Activated CD8-positive, alpha-beta memory T cell treated with anti-CD3 and anti-CD28 coated beads for 1 hour (primary cell): ENCODE measurements at places on chromosomes 12 and 14.

DNA sequence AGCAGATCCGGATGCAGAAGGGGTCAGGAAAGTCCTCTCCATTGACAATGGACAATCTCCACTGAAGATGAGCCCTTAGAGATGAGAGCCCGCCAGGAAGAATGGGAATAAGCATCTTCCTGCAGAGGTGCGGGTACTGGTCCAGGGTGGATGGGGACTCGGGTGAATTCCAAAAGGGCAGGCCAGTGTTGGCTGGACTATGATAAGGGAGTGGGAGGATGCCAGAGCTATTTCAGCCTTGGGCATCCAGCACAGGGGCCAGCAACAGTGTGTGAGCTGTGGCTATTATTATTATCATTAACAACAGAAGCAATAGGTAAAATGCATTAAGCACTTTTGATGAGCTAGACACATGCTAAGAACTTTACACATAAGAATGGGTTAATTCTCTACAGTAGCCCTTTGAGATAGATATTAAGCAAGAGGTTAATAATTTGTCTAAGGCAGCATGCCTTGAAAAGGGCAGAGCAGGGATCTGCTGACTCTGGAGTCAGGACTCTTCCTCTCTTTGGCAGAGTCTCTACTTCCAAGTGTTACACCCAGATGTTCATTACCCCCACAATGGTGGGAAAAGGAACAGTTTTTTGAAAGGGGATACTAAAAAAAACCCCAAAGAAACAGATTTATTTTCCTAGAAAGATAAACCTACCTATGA is 55.2 kb downstream of the PRICKLE1 start:
- DNase-seq: no peak

GRCh38 chr12:97639702-97640101 is 177.1 kb downstream of the RMST start:
- DNase-seq: no peak

- DNase-seq: no peak
These were observed 85.1 kb upstream of the LRIG3 start for GRCh38 chr12:59005193-59005955.

DNA sequence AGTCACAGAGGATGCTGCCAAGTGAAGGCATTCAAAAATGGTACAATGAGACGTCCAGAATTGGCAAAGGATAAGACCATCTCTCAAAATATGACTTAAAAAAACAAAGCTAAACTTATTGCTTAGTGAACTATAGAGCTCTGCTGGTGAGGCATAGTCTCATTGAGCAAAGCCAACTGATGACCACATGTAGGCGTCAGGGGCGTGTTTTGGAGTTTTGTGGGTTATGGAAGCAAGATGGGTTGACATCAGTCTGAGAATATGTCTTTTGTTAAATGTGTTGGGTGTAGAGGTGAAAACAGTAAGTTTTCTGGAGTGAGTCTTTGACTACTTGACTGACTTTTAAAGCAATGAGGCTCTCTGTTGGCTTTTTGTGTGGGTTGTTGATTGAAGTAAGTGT is 47.2 kb downstream of the ATL1 start:
- no peak for DNase-seq

DNA sequence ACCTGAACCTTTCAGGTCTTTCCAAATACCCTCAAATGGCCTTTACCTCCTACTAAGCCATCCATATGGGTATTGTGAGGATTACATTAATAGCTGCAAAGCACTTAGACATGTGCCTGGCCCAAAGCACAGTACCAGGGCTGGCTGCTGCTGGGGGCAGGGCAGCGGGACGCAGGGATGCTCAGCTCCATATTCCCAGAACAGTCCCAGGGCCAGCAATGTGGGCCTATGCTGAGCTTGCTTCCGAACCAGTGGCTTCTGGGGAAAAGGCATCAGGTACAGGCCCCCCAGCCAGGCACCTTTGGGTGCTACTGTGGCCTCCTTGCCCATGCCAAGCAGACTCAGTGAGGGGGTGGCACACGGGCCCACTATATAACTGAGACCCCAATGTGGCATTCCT is 10.4 kb downstream of the ACTN1 start:
- no peak for DNase-seq

GRCh38 chr12:12799163-12799920 is 13.8 kb upstream of the DDX47 start:
- DNase-seq: no peak

DNA sequence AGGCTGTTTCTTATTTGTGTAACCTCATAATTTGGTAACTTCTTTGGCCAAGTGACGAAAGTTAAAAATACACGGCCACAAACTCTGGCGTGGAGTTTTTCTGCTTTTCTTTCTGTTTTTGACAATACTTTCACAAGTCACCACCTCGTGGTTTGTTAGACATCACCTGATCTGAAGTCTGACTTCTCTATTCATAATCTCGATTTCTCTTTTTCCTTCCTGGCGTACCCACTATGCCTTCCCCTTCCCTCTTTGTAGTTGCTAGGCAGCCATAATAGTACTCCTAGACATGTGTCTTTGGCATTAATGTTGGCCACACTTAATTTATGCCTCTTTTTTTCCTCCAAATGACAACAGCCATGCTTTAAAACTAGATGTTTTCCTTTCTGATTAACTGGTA is 97.6 kb downstream of the POLR3B start:
- DNase-seq: no peak

- DNase-seq: no peak
These were observed 1.1 kb downstream of the DIP2B start for GRCh38 chr12:50505675-50506530.

GRCh38 chr14:52052288-52052943 is 16.4 kb downstream of the NID2 start:
- no peak for DNase-seq
